ENCODE measurements at places on chromosomes 16 and 17. TPM values are rescaled to one million over a fixed set of nuclear protein-coding genes. Genes with fewer than 3 reads are reported as not detected.

GRCh38 chr16:11708421-11708820 lies 34.2 kb downstream of the TXNDC11 start:
- no peak for DNase-seq

DNA sequence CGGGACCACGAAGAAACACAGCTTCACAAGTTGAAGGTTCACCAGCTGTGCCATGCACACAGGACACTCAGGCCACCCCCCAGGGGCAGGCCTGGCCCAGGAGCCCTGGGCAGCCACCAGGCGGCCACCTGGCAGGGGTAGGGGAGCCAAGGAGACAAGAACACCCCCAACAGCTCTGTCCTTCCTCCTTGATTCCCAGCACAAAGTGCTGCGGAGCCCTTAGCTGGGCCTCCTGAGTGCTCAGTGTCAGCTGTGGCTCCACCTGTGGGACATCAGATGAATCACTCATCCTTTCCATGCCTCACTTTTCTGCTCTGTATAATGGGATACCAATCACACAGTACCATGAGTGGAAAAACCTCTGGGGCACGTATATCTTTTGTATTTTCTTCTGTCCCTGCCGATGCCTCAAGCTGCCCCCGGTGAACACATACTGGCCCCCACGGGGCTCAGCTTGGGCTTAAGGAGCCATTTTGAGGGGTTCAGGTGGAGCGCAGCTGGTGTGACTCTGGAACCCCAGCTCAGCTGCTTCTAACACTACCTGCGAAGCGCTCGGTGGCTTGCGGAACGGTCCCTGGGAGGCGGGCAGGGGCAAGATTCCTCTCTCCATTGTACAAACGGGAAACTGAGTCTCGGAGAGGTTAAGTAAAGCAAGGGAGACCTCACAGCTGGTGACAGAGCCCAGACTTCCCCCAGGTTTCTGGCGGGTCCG lies 12.0 kb downstream of the GALK1 start:
- no peak for DNase-seq

- DNase-seq: no peak
These were observed 1.7 kb downstream of the CASKIN2 start for GRCh38 chr17:75513641-75514000.

DNA sequence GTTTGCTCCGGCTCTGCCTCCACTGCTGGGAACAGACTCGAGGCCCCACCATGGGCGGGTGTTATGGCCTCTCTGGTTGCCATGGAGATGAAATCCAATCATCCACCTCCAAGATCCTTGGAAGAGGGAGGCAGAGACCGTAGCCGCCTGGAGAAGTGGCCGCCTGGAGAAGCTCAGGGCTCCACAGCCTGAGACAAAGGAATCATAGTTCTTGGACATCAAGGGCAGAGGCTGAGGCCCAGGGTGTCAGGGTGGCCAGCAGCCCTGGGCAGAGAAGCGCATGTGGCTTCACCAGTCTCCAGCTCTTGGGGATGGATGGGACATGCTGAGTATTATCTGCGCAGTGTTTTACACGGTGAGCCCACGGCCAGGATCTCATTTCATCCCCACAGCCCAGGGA lies 36.2 kb downstream of the ABR start:
- DNase-seq: peak; percentile 85

DNA sequence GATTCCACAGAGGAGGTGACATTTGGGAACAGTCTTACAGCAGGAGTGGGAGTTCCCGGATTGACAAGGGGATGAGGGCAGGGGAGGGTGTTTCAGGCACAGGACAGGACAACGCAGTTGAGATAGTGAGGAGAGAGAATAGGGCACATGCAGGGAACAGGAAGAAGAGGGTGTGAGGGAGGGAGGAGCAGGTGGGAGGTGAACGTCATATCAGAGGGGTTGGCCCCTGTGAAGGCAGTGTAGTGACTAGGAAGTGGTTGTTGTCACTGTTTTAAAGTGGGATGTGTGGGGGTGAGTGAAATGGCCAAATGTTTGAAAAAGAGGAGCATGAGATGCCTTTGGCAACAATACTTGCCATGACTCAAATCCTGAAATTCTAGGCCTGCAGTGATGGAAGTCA lies 12.2 kb downstream of the PRKCB start:
- no peak for DNase-seq

- no peak for DNase-seq
These were observed 45.4 kb downstream of the NFAT5 start for GRCh38 chr16:69611103-69611640.

- no peak for DNase-seq
These were observed 18.0 kb downstream of the CA5A start for GRCh38 chr16:87918338-87918737.

DNA sequence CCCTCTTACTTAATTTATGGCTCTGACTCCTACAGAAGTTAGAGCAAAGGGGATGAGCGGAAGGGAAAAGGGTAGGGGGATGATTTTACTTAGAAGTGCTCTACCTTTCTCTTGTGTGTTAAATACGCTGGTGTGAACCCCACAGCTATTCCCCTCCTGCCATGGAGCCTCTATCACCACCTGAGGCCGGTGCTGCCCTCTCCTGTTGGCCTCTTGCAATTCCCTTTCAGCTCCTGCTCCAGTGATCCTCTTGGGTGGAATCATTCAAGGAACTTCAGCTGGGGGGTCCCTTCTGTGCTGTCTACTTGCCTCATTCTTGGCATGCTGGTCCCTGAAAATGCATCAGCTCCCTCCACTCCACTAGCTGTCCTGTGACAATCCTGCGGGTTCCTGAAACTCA lies 41.8 kb upstream of the CDH8 start:
- peak; percentile 91 for DNase-seq

DNA sequence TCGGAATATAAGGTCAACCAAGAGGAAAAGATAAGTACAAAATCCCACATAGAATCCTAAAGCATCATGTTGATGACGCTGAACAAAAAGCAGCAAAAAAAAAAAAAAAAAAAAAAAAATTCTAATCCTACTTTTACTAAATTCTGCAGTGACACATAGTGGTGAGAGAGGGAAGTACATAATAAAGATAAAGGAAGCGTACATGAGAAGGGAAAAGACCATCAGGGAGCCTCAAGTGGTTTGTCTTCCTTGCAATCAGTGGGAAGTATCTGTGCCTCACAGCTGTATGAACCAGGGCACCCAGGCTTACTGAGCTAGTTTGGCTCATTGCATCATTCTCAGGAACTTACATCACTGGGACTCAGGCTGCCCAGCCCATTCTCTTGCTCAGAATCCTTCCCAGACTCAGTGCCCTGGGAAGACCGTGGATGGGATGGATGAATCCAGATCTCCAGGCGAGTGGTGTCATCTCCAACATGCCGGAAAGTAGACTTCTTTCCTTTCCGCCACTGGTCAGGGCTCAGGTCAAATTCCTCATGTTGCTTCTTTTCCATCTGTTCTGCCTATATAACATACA lies 21.2 kb downstream of the SMG6 start:
- DNase-seq: peak; percentile 67

- DNase-seq: no peak
These were observed 42.5 kb downstream of the C16orf78 start for GRCh38 chr16:49416001-49416675.

Gene TPSG1
- not detected for total RNA-seq

Gene C17orf107
- 3.8 TPM for total RNA-seq

Gene SLC5A11
- total RNA-seq: not detected

All from endodermal cell (in vitro differentiated cells).